ENCODE measurements at places on chromosomes 7 and 10.

- H3K36me3 ChIP-seq = no peaks in the 10 kb centered on the region
- peaks cover 20% of the 10 kb centered on the region for H3K4me1 ChIP-seq
- H3K27ac ChIP-seq = no peak overlapping the region
- H3K4me3 ChIP-seq = no peak overlapping the region
Observed at GRCh38 chr10:7520507-7521485, 110.0 kb upstream of the SFMBT2 start.

DNA sequence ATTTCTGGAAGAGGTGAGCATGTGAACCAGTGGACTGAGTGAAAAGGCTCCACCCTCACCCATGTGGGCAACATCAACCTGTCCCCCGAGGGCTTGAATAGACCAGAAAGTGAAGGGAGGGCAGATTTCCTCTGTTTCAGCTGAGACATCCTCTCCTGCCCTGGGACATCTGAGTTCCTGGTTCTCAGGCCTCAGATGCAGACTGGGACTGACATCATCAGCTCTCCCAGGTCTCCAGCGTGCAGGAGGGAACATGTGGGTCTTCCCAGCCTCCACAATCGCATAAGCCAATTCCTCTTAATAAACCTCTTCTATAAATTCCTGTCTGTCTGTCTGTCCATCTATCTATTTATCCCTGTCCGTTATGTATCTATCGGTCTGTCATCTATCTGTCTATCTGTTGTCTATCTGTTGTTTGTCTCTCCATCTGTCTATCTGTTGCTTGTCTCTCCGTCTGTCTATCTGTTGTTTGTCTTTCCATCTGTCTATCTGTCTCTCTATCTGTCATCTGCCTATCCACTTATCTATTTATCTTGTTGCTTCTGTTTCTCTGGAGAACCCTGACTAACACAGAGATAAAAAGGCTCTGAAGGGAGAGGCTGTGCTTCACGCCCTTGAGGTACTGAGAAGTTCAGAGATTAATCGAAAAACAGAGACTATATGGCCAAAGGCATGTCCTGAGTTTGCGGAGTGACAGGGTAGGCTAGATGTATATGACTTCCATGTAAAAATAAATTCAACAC lies 140.3 kb upstream of the PFKP start:
- no peak overlapping the region for H3K4me3 ChIP-seq
- H3K4me1 ChIP-seq = peaks cover 3% of the 10 kb centered on the region
- H3K36me3 ChIP-seq = no peaks in the 10 kb centered on the region
- H3K27ac ChIP-seq = no peak overlapping the region
- peaks cover 21% of the 10 kb centered on the region for H3K27me3 ChIP-seq

- H3K27me3 ChIP-seq = no peaks in the 10 kb centered on the region
- H3K4me1 ChIP-seq = peaks cover 23% of the 10 kb centered on the region
- H3K27ac ChIP-seq = no peak overlapping the region
- DNase-seq = no peak
- H3K4me3 ChIP-seq = no peak overlapping the region
Observed at GRCh38 chr7:117065571-117066150, 112.4 kb downstream of the ST7 start.

- H3K27ac ChIP-seq = no peak overlapping the region
- no peaks in the 10 kb centered on the region for H3K4me1 ChIP-seq
- H3K27me3 ChIP-seq = peaks cover 20% of the 10 kb centered on the region
- no peak for DNase-seq
Observed at GRCh38 chr10:7706534-7707073, 3.5 kb downstream of the ITIH2 start.

- peaks cover 7% of the 10 kb centered on the region for H3K4me1 ChIP-seq
- DNase-seq = no peak
- H3K27ac ChIP-seq = no peak overlapping the region
- no peak overlapping the region for H3K4me3 ChIP-seq
- no peaks in the 10 kb centered on the region for H3K36me3 ChIP-seq
Observed at GRCh38 chr10:110827875-110828274, 43.9 kb upstream of the PDCD4 start.

GRCh38 chr10:82497439-82497838 lies 622.4 kb downstream of the NRG3 start:
- H3K4me1 ChIP-seq = no peaks in the 10 kb centered on the region
- no peaks in the 10 kb centered on the region for H3K36me3 ChIP-seq
- H3K27ac ChIP-seq = no peak overlapping the region
- no peak for DNase-seq

- no peaks in the 10 kb centered on the region for H3K36me3 ChIP-seq
- peaks cover 5% of the 10 kb centered on the region for H3K4me1 ChIP-seq
- no peak overlapping the region for H3K27ac ChIP-seq
- DNase-seq = no peak
- peaks cover 5% of the 10 kb centered on the region for H3K27me3 ChIP-seq
Observed at GRCh38 chr7:155333346-155334234, 35.9 kb downstream of the INSIG1 start.

DNA sequence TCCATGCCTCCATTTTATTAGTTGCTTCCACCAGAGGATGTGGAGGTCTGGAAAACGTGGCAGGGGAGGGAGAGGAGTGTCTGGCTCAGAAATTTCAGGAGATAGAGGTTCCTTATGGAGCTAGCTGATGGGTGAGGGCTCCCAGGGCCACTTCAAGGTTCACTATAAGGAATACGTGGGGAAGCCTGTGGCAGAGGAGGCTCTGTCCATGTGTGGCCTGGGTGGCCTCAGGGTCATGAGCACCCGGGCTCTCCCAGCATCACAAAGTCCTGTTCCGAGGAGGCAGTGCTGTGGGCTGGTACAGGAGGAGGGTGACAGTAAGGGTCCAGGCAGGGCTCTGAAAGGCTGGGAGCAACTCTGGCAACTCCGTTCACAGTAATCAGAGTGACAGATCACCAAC lies 24.6 kb downstream of the ARHGAP22 start:
- no peaks in the 10 kb centered on the region for H3K36me3 ChIP-seq
- no peaks in the 10 kb centered on the region for H3K4me1 ChIP-seq
- no peak overlapping the region for H3K4me3 ChIP-seq
- no peak overlapping the region for H3K27ac ChIP-seq
- peaks cover 4% of the 10 kb centered on the region for H3K27me3 ChIP-seq

DNA sequence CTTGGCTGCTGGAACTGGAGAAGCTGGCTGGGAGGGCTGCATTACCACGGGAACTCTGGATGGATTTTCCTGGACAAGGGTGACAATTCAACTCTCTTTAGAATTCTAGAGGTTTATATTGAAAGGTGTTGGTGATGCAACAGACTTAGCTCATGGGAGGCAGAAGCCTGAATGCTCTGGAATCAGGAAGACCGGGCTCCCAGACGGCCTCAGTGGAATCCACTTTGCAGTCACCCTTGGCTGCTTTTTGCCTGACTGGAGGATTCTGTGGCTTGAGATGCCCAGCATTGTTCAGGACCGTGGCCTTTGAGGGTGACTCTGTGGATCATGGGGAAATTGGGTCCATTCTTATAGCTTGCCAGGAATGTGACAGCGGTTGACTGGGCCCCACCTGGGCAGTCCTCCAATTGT lies 32.3 kb downstream of the PYROXD2 start:
- no peaks in the 10 kb centered on the region for H3K4me1 ChIP-seq
- H3K36me3 ChIP-seq = no peaks in the 10 kb centered on the region
- no peak overlapping the region for H3K27ac ChIP-seq
- DNase-seq = no peak
- no peaks in the 10 kb centered on the region for H3K27me3 ChIP-seq

GRCh38 chr10:50625649-50626132 lies 1.9 kb upstream of the SGMS1 start:
- no peak for DNase-seq
- peak overlapping the region; percentile 92 for H3K27ac ChIP-seq
- no peaks in the 10 kb centered on the region for H3K27me3 ChIP-seq
- peaks cover 7% of the 10 kb centered on the region for H3K36me3 ChIP-seq
- peaks cover 36% of the 10 kb centered on the region for H3K4me1 ChIP-seq

DNA sequence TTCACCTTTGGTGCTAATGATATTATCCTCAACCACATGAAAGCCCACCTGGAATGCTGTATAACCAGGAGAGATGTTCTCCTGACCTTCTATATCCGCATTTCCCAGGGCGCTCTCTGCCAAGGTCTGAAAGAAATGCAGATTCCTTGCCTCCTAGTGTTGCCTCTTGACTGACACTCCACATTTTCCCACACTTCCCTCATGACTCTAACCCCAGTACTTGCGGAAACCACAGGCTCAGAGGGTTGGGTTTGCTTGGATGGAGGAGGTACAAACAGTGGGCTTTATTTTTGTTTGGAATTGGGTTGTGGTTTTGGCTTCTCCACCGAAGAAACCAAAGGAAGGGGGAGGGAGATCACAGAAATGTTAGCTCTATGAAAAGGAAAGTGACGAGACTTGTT lies 222.9 kb upstream of the CELF2 start:
- H3K4me3 ChIP-seq = no peak overlapping the region
- no peak overlapping the region for H3K27ac ChIP-seq
- no peaks in the 10 kb centered on the region for H3K36me3 ChIP-seq
- no peak for DNase-seq

- no peaks in the 10 kb centered on the region for H3K27me3 ChIP-seq
- DNase-seq = no peak
- H3K27ac ChIP-seq = no peak overlapping the region
Observed at GRCh38 chr7:67781841-67782240, 785.2 kb downstream of the TYW1 start.

GRCh38 chr7:130940907-130941306 lies 206.9 kb upstream of the KLF14 start:
- H3K27me3 ChIP-seq = no peaks in the 10 kb centered on the region
- peaks cover 86% of the 10 kb centered on the region for H3K36me3 ChIP-seq

DNA sequence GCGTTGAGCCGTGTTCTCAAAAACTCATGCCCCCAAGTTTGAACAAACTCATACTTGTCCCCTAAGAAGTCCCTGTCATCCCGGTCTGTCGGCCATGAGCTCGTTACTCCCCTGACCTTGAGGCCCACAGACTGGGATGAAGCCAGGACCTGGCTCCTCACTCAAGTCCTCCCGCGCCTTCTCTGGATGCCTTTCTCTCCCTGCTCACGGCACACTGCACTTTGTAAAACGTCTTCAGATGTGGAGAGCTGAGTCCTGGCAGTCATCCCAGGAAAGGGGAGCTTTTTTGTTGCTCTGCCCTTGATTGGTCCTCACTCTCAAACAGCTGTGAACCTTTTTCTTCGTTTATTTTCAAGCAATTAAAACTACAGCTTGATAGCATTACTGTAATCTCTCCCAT lies 110.8 kb downstream of the JAZF1 start:
- H3K4me3 ChIP-seq = no peak overlapping the region
- DNase-seq = no peak
- no peaks in the 10 kb centered on the region for H3K36me3 ChIP-seq
- H3K4me1 ChIP-seq = peaks cover 2% of the 10 kb centered on the region

DNA sequence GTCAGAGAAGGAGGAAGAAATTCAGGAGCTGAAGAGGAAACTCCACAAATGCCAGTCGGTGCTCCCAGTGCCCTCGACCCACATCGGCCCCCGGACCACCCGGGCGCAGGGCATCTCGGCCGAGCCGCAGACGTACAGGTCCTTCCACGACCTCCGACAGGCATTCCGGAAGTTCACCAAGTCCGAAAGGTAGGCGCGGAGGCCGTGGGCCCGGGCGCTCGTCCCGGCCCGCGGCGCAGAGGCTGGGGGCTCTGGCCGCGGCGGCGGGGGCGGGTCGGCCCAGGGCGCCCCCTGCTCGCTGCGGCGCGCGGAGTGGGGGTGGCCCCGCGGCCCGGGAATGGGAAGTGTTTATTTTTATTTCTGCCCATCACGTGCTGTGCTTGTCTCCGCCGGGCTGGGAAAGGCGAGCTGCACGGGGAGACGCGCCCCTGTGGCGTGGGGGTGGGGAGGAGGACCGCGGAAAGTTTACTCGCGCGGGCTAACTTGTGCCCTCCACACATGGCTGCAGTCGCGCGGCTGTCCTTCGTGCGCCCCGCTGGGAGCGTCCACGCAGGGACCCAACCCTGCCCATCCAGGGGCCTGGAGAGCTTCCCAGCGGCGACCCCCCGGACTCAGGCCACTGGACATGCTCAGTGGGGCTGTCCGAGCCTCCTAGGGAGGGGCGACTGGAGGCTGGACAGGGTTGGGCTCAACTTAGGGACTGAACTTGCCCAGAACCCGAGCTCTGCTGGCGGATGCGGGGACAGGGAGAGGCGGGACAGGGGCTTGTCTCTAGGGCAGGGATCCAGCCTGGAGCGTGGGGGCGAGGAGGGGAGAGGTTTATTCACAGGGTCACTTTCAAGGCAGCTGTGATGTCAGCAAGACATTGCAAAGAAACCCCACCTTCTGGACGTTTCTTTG lies 82.6 kb upstream of the PRKG1 start:
- H3K36me3 ChIP-seq = no peaks in the 10 kb centered on the region
- peaks cover 4% of the 10 kb centered on the region for H3K4me1 ChIP-seq
- no peak for DNase-seq

DNA sequence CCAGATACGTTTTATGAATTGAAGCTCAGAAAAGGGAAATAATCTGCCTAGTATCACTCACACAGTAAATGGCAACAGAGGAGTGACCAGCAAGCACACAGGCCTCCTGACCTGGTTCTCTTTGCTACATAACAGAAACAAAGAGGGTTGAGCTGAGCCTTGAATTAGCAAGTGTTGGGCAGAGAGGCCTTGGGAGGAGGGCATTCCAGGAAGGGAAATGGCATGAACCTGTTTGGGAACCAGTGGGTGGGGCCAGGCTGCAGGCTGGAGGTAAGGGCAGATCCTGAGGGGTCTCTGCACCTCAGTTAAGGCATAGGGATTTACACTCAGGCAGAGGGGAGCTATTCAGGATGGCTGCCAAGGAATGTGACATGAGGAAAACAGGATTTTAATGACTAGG lies 24.8 kb upstream of the CYCS start:
- no peak overlapping the region for H3K4me3 ChIP-seq
- no peaks in the 10 kb centered on the region for H3K27me3 ChIP-seq
- peaks cover 18% of the 10 kb centered on the region for H3K36me3 ChIP-seq
- no peak for DNase-seq

DNA sequence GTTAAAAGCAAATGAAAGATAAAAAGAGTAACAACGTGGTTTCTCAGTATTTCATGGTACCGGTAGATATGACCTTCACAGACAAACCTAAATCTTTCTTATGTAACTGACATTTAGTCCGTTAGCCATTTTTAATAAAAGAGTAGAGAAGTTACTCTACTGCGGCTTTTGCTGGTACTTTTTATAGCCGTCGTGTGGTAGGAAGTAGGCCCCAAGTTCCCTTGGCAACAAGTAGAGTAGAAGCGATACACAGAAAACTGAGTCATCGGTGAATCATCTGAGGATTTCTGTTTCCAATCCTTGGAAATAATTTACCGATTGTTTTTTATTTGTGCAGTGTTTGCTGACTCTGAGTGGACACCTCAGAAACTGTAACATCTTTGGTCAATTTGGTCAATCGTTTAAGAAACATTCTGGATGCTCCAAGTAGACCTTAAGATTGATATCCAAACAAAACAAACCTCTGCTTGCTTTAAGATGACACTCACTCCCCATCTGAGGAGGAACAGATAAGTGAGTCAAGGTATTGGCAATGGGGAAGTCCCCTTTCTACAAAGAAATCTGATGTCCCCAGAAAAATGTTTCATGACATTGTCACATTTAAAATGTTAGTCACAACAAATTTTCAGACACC lies 63.9 kb upstream of the AHR start:
- peak overlapping the region; percentile 65 for H3K4me3 ChIP-seq
- peak overlapping the region; percentile 97 for H3K27ac ChIP-seq
- peaks cover 45% of the 10 kb centered on the region for H3K4me1 ChIP-seq
- H3K27me3 ChIP-seq = no peaks in the 10 kb centered on the region
- peak; percentile 87 for DNase-seq
